ENCODE measurements at places on chromosomes 12 and 14.
A peak's percentile ranks its signal among the peaks of the same experiment; 100 is the strongest.

GRCh38 chr14:75168586-75169335 is 7.7 kb downstream of the TMED10 start:
- no peak for DNase-seq

- no peak for DNase-seq
Observed at GRCh38 chr12:116502989-116503496, 56.1 kb upstream of the MAP1LC3B2 start.

DNA sequence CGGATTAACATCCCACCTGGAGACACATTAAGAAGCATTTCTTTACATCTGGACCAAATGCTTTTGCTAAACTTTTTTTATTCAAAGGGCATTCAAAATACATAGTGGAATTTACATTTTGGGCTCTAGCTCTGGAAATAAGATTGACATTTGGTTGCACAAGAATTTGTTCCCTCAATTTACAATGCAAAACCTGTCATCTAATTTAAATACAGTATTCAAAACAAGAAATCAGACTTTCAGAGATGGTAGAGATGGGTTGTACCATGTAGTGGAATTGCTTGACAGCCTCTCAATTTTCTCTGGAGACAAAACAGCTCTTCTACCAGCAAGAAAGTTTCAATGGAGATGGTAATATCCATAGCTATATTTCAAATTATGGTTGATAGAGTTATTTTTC is 275.8 kb downstream of the ATP23 start:
- no peak for DNase-seq

GRCh38 chr14:51697848-51698247 is 46.1 kb downstream of the FRMD6 start:
- DNase-seq: no peak

DNA sequence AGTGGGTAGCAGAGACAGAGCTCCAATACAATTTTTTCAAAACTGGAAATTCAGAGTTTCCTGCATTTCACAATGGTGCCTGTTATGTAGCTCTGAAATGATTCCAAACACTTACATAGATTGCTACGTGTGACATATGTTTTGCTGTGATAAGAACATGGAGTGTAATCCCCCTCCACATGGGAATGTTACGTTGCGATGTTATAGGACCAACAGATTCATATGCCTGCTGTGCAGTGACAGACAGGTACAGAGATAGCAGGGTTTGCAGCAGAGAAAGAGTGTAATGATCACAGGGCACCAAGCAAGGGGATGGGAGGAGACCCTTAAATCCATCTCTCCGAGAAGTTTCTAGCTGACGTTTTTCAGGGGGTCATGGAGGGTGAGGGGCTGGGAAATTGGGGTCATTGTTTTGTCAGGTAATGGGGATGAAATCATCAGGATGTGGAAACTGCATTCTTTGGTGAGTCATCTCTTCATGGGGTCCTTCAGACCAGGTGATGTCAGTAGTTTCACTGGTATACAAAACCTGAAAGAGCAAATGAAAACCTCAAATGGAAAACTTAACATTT is 76.6 kb upstream of the OSBPL8 start:
- DNase-seq: no peak

DNA sequence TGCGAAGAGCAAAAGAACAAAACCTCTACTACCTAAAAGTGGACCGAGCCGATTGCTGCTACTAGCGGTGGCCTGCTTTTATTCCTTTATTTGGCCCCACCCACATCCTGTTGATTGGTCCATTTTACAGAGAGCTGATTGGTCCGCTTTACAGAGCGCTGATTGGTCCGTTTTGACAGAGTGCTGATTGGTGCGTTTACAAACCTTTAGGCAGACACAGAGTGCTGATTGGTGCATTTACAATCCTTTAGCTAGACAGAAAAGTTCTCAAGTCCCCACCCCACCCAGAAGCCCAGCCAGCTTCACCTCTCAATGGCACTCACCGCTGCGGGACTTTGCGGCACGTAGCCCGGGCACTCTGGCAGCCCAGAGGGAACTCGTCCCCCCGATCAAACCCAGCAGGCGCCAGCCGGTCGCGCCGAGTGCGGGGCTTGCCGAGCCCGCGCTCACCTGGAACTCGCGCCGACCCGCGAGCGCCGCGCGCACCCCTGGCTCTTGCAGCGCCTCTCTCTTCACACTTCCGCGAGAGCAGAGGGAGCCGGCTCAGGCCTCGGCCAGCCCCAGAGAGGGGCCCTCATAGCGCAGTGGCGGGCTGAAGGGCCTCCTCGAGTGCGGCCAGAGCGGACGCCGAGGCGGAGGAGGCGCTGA is 8.7 kb upstream of the FGD4 start:
- DNase-seq: peak; percentile 21

GRCh38 chr12:85829391-85829790 is 6.8 kb downstream of the RASSF9 start:
- DNase-seq: no peak

- DNase-seq: peak; percentile 10
Observed at GRCh38 chr14:100193417-100194357, 34.2 kb upstream of the DEGS2 start.

- DNase-seq: no peak
Observed at GRCh38 chr12:118746960-118747359, 234.4 kb upstream of the SRRM4 start.

GRCh38 chr12:63319386-63319785 is 168.4 kb upstream of the AVPR1A start:
- no peak for DNase-seq

DNA sequence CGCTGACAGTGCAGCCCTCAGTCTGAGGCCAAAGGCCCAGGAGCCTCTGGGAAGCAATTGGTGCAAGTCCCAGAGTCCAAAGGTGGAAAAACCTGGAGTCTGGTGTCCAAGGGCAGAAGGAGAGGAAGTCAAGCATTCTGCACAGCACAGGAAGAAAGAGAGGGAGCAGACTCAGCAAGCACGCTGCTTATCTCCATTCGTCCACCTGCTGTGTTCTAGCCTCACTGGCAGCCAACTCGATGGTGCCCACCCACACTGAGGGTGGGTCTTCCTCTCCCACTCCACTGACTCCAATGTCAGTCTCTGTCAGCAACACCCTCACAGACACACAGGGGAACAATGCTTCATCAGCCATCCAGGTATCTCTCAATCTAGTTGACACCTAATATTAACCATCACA is 38.8 kb downstream of the HELB start:
- no peak for DNase-seq

DNA sequence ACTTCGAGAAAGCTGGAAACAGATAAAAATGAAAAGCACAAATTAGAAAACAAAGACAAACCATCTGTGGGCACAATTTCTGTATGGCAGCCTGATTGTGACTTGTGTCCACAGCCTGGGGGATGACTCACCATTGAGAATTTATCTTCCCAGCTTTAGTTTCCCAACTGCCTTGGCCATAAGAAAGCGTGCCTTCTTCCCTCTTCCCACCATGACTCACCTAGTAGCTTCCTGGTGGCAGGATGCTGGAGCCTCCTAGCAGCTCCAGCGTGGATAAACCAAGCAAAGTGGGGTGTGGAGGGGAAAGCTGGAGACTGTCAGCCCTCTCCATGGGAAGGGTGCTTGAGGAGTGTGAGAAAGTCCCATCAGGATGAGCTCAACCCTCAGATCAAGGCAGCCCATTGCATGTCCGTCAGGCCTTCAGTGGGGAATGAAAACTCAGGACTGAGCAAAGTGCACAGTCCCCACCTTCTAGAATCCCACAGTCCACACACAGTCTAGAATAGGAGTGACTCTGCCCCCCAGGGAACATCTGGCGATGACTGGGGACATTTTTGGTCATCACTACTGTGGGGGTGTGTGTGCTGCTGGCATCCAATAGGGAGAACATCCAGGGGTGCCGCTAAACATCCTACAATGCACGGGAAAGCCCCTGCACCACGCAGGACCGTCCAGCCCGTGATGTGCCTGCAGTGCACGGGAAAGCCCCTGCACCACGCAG is 22.4 kb upstream of the SERPINA6 start:
- DNase-seq: no peak

DNA sequence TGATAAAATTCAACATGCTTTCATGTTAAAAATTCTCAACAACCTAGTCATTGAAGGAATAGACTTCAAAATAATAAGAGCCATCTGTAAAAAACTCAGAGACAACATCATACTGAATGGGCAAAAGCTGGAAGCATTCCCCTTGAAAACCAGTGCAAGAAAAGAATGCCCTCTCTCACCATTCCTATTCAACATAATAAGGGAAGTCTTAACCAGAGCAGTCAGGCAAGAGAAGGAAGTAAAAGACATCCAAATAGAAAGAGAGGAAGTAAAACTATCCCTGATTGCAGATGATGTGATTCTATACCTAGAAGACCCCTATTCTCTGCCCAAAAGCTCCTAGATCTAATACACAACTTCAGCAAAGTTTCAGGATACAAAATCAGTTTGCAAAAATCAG is 52.9 kb downstream of the APOBEC1 start:
- DNase-seq: no peak

DNA sequence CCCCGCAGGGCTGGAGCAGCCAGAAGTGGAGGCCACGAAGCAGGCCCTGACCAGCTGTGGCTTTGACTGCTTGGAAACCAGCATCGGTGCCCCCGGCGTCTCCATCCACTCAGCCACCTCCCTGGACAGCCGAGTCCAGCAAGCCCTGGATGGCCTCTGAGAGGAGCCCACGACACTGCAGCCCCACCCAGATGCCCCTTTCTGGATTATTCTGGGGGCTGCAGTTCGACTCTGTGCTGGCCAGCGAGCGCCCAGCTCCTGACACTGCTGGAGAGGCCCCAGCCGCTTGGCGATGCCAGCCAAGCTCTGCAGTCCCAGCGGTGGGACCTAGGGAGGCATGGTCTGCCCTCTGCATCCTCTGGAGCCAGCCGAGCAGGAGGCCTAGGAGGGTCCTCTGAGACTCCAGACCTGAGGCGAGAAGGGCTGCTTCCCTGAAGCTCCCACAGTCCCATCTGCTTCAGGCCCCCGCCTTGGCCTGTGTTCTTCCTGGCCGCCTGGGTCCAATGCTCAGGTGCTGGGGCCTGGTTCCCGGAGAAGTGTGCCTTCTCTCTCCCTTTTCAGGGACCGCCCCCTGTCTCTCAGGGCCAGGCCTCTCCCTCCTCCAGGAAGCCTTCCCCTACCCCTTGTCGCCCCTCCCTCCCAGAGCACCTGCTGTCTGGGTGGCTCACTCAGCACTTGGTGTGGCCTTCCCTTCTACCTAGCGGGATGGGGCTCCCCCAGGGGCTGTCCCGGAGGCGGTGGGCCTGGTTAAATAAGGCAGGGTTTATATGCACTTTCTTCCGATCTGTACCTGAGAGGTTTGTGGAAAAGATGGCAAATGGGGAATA is 23.0 kb downstream of the MVK start:
- DNase-seq: no peak

DNA sequence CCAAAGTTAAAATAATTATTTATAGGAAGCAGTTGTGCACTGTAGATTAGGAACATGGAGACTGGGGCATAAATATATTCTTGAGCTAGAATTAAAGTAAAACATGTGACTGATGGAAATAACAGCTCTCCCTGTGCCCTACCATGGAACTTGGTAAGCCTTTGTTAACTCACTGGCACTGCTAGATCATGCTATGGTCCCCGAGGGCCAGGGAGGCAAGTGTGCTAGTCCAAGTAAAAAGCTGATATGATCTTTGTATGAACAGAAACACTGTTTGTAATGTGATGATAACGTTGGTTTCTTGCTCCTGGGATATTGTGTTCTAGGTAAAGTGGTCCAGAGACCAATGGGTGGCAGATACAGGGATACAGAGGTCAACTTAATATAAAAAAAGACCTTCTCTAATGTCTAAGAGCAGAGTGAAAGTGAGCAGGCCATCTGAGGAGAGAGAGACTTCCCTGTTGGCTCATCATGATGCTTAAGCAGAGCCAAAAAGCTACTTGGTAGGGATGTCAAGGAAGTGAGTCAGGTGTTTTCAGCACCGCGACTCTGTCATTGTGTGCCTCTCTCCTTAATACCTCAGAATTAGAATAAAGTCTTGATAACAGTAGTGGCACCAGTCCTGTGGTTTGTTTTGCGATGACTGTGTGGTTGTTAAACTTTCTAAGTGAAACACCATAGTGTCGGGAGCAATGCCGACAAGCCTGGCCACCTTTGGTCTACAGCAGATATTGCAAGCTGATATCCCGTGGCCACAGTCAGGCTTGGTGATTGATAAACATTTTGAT is 27.6 kb downstream of the BICD1 start:
- peak; percentile 15 for DNase-seq

DNA sequence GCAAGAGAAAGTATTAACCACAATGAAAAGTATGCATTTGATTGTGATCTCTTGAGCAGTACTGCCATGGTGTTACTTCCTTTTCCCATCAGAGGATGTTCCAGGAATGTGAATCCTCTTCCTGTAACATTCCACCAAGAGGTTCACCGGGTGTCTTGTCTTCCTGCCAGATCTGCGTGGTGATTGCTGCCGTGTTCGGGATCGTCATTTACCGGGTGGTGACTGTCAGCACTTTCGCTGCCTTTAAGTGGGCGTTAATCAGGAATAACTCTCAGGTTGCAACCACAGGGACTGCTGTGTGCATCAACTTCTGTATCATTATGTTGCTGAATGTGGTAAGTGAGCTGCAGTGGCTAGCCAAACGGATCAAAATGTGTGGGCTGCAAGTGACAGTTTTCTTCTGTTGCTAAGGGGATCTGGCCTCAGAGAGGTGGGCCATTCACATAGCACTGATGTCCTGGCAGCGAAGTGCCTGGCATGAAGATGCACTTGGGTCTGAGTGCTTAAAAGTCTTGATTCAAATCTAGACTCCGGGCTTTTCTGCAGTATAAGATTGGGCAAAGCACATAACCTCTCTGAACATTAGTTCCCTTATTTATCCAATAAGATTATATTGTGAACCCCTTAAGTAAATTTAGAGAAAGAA is 123.4 kb downstream of the SLC5A8 start:
- no peak for DNase-seq

DNA sequence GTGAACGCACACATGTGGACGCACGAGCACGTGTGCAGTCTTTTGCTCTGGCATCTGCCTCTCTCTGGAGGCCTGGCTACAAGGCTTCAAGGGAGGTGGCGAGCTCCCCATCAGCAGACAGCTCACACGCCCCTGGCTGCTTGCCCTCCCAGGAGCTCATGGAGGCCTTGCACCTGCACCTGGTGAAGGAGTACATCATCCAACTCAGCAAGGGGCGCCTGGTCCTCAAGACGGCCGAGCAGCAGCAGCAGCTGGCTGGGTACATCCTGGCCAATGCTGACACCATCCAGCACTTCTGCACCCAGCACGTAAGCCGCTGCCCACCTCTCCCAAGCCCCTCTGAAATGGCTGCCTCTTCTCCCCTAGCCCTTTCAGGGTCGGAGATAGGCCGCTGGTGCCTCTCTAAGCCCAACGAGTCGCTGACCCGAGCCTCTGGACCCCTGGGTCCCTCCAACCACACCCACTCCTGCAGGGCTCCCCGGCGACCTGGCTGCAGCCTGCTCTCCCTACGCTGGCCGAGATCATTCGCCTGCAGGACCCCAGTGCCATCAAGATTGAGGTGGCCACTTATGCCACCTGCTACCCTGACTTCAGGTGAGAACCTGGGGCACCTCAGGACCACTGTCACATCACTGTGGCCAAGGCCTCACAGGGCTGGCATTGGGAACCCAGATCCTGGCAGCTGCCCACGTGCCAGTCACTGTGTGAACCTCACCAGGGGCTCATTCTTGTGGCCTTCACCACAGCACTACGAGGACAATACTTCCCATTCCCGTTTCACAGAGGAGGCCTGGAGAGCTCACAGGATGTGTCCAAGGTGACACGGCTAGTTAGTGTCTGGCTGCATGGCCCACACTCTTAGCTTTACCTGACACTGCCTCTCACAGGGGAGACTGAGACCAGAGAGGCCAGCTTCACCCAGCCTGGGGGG is 10.2 kb downstream of the TNFAIP2 start:
- no peak for DNase-seq

- DNase-seq: peak; percentile 18
Observed at GRCh38 chr14:93655078-93655750, 133.1 kb downstream of the PRIMA1 start.
